A172 (cell line): ENCODE measurements at places on chromosomes 6 and 20.

DNA sequence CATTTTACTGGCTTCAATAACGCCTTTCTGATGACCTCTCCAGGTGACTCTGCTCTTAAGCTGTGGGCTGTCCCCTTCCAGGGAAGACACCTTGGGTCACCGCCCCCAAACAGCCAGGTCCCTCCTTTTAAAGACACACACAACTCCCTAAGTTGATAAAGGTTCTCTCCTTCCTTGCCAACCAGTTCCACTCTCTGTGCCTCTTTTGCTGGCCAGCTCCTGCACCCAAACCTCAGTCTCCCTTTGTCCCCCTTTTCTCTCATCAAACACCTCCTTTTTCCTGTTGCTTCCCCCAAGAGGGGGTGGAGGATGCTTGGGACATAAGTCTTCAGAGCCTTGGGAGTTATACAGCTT, 1.0 kb downstream of the NCOA6 start:
- DNase-seq, result peak; percentile 71

DNA sequence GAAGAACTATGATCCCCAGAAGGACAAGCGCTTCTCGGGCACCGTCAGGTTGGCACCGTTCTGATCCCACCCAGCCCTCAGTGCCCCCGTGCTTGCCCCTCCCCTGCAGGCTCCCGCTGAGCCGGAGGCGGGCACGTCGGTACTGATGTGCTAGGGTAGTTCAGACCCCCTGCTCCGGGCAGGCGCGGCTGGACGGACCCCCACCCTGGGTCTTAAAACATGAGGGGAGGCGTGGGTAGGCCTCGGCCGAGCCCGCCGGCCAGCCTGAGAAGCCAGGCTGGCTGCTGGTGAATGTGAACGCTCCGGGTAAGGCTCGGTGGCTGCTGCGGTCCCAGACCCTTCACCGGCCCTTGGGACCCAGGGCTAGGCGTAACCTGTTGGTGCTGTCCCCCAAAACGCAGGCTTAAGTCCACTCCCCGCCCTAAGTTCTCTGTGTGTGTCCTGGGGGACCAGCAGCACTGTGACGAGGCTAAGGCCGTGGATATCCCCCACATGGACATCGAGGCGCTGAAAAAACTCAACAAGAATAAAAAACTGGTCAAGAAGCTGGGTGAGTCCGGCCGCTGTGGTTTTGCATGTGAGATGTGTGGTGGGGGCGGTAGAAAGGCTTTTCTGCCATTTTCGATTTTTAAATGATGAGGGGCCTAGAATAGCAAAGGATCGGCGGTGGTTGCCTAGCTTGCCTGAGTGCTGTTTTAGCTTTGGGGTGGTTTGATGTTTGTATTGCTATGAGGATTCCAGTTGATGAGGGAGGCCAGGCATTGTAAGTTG, 964 bp downstream of the RPL10A start:
- DNase-seq, result no peak

- DNase-seq, result peak; percentile 41
These were observed 113.0 kb upstream of the TMEM170B start for GRCh38 chr6:11424395-11425034.

GRCh38 chr20:48718786-48719578, 108.8 kb downstream of the PREX1 start:
- DNase-seq, result no peak

- DNase-seq, result no peak
These were observed 220.4 kb upstream of the HEY2 start for GRCh38 chr6:125529061-125529460.

DNA sequence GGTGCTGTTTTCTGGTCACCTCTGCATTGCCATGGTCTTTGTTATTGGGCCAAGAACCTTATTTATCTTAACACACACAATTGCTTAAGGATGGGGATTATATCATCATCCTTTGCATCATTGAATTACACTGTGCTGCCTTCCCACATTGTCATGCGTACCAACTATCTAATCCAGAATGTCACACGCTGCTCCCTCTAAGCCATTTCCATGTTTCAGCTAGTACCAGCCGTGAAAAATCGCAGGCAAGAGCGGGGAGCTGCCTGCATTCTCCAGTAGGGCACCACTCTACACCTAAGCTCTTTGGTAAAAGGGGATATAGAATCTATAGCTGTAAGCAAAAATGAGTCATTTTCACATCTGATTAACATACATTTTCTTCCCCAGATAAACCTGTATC, 277.0 kb downstream of the PRL start:
- DNase-seq, result no peak

GRCh38 chr6:53035549-53036213, 29.5 kb upstream of the FBXO9 start:
- no peak for DNase-seq

DNA sequence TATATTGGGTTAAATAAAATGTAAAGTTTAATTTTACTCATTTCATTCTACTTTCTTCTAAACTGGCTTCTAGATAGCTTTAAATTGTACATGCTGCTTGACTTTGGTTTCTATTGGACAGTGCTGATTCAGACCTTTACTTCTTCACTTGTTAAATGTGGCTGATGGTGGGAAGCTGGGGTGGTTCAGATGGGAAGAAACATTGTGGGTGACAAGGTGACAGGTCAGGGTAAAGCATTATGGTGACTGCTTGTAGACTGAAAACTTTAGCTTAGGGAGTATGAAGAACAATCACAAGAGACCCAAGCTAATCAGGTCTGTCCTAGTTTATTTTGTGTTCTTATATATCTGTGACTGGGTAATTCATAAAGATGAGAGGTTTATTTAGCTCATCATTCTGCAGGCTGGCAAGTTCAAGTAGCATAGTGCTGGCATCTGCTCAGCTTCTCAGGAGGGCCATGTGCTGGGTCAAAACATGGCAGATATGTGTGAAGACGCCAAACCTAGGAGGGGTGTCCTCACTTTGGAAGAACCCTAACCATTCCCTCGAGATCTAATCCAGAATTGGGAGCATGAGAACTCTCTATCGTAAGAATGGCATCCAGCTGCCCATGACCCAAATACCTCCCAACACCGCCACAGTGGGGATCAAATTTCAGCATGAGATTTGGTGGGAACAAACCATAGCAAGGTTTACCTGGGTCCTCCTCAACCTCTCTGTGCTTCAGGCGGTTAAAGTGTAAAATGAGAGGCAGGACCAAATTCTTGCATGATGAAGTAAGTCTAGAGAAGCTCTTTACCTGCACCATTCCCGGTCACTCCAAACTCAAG, 102.8 kb downstream of the FYN start:
- no peak for DNase-seq
